Esophagus squamous epithelium (tissue), 5 donors: ENCODE measurements at places on chromosomes 16 and 17.

DNA sequence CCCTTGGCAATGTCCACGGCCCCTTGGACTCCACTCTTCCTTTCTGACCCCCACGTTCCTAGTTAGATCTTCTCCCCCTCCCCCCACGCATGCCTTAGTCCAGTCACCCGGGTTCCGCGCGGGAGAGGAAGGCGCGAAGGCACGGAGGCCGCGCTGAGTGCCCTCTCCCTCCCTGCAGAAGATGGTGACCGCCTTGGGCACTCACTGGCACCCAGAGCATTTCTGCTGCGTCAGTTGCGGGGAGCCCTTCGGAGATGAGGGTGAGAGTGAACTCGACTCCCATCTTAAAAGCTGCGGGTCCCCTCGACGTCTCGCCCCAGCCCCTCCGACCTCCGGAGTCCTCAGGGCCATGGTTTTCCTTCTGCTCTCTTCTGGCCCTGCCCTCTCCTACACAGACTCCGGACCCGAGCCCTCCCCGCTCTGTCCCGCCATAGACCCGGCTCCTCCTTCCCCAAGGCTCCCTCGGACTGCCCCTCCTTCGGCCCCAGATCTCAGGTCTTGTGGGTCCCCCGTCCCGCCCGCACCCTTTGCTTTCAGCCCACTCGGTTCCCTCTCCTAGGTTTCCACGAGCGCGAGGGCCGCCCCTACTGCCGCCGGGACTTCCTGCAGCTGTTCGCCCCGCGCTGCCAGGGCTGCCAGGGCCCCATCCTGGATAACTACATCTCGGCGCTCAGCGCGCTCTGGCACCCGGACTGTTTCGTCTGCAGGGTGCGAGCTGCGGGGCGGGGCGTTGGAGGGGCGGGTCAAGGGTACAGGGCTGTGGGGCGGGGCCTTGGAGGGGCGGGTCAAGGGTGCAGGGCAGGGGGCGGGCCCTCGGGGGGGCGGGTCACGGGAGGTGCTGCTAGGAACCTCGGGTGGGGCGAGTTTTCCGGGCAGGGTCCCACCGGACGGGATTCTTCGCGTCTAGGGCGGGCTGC, 4.6 kb downstream of the TGFB1I1 start:
- DNase-seq: peak; percentile 44

DNA sequence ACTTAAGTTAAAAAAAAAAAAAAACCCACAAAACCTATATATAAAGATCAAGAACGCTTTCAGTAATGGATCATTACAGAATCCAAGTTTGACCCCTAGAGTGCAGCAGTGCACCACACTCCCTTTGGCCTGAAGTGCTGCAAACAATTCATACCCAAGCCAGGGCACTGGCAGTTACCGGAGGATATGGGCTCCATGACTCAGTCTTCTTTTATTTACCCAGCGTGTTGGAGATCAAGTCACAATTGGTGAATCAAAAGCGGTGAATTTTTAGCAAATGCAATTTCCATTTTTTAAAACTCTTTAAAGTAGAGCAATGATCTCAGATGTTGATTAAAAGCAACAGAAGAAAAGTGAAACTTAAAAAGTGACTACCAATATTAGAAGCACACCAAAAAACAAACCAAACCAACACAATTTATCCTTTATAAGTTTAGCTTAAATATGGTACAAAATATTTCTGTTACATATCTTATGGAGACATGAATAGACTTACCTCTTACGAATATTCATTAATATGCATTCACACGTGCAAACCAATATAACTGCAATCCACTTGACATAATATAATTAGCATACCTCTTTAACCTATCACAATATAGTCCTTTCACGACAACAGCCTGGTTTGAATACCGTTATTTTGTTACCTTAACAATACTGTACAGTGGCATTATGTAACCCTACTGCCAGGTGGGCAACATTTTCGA, 46.3 kb downstream of the ZNF652 start:
- peak; percentile 14 for DNase-seq

- no peak for DNase-seq
These were observed 5.5 kb downstream of the IGFBP4 start for GRCh38 chr17:40448639-40449261.

DNA sequence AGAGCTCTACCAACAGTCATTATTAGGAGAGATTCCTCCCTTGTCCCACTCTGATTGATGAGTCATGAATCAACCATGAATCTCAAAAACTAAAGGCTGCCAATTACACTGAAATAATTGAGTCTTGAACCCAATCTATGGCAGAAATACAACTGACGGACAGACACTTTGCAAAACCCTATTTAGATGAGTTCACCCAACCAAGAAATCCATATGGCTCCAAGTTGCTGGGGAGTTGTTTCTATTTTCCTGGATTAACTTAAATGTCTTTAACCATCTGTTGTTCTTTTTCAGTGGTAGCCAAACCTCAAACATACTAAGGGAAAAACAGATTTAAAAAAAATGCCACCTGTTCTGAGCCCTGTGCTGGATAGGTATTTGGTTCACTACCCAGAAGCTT, 151.0 kb downstream of the SHISA9 start:
- DNase-seq: no peak

GRCh38 chr17:19531780-19532501, 1.7 kb upstream of the SLC47A1 start:
- no peak for DNase-seq

DNA sequence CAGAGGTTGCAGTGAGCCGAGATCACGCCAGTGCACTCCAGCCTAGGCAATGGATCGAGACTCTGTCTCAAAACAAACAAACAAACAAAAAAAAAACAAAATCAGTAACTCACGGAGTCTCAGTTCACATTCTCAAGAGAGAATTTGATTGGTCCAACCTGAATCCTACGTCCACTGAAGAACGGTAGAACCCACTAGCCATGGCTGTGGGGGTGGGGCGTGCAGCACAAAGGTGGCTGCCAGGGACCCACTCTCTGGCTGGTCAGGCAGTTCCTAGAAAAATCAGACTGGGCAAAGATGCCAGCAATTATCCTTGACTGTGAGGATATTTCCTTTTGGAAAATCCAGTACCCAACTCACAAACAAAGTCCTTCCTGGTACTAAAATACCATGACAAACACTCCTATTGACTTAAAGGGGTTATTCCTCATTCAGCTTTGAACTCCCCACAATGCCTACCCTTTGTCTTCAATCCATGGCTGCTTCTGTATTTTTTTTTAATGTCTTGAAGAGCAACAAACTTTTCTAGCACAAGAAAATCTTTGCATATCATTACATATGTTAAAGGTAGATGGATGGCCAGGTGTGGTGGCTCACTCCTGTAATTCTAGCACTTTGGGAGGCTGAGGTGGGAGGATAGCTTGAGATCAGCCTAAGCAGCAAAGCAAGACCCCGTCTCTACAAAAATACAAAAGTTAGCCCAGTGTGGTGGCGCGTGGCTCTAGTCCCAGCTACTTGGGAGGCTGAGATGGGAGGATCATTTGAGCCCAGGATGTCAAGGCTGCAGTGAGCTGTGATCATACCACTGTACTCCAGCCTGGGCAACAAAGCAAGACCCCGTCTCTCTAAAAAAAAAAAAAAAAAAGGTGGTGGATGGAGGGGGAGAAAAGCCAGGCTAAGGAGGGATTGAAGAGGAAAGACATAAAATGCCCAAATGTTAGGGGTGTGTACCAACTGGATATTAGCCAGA, 3.8 kb upstream of the POLR3E start:
- no peak for DNase-seq

DNA sequence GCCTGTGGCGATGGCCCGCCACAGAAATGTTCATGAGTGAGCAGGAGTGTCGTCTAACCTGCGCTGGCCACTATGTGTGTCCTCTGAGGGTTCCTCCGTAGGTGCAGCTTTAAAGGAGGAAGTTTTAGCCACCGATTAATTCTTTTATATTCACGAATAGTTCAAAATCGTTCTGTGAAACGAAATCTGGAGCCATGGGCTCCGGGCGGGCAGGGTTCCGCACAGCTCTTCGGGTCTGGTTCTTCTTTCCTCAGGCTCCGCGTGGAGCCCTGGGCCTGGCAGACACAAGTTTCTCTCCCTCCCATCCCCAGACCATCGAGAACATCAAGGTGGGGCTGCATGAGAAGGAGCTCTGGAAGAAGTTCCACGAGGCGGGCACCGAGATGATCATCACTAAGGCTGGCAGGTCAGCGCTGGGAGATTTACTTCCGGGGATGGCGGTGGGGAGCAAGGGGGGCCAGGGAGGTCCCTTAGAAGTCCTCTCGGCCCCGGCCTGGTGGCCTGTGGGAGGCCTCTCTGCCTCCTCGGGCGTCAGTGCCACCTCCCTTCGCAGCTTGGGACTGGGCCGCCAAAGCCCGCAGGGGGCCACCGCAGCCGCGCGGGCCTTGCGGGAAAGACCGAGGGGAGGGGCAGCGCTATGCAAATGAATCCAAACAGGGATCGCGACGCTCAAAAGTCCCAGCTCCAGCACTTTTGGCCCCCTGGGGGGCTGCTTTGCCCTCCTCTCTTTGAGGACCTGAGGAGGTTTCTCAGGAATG, 5.2 kb downstream of the TBX4 start:
- DNase-seq: no peak

- DNase-seq: no peak
These were observed 1188.0 kb downstream of the CDH11 start for GRCh38 chr16:63933841-63934240.

- DNase-seq: no peak
These were observed 14.1 kb downstream of the CCL4 start for GRCh38 chr17:36117505-36118382.

DNA sequence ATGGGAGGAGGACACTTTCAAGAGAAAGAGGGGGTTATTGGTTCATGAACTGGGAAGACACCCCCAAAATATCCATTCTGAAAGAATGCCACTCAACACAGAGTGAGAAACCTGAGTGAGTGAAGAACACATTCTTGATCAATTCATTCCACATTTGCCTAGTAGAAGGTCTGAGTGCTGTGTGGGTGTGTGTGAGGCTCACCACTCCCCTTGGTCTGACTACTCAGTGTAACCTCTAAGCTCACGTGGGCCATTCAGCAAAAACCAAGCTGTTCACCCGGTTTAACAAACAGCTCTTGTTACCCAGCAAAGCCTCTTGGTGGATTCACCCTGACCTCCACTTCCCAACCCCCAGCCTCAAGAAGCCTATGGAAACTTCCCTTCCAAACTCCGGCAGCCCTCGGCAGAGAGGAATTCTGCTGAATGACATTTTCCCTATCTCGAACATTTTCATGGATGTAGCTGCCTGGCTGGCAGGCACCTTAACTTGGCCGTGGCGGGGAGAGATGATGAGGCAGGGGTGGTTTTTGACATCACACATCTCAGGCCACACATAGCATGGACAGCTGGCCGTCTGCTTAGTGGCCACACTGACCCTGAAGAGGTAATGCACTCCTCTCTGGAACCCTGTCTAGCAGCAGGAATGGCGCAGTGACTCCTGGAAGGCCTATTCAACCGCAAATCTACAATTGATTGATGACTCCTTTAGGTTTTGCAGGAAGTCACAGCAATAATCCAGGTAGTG, 11.6 kb downstream of the ST6GALNAC1 start:
- DNase-seq: no peak
